ENCODE measurements at places on chromosomes 5 and 9. TPM values are rescaled to one million over a fixed set of nuclear protein-coding genes. Genes with fewer than 3 reads are reported as not detected.

The COL5A1 gene
- 15.9 TPM for total RNA-seq

The ABO gene
- total RNA-seq, result not detected

The GRM6 gene
- total RNA-seq, result not detected

The SLC34A3 gene
- total RNA-seq, result not detected

The DBH gene
- total RNA-seq, result not detected

The CDH9 gene
- total RNA-seq, result not detected

The GPR151 gene
- total RNA-seq, result not detected
